ENCODE measurements at places on chromosomes 1 and 21.
A peak's percentile ranks its signal among the peaks of the same experiment; 100 is the strongest.

- DNase-seq: no peak
These were observed 5.2 kb downstream of the PPFIA4 start for GRCh38 chr1:203031467-203031866.

GRCh38 chr1:100145116-100145515, 12.2 kb downstream of the TRMT13 start:
- DNase-seq: no peak

DNA sequence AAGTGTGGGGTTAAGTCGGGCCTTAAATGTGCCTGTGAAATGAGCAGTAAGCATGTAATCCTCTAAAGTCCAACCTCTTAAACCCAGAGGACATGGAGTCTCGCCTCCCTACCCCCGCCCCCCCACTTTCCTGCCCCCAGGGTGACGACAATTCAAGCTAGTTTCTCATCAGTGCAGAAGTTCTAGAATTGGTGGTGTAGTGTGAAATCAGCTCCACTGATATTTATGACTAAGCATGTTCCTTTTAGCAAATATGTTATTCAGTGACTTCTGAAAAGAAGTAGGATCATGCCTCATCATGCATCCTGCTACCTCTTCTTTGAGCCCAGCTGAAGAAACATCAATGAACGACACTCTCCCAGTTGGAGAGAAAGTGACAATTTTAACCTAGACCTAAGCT, 2.6 kb upstream of the ABCB10 start:
- DNase-seq: no peak

GRCh38 chr1:59564192-59564891, 250.4 kb upstream of the HOOK1 start:
- DNase-seq: peak; percentile 25

- DNase-seq: no peak
These were observed 35.0 kb downstream of the ESRRG start for GRCh38 chr1:216688127-216688657.

- DNase-seq: peak; percentile 29
These were observed 14.4 kb downstream of the SLC5A9 start for GRCh38 chr1:48236716-48237470.

- DNase-seq: no peak
These were observed at the start of gene TCHH for GRCh38 chr1:152115344-152115743. Gene TCHH, minus strand, starts transcription at chr1:152115444. Its CDS starts 1,364 bp downstream, at chr1:152114080.

- DNase-seq: no peak
These were observed 81.6 kb upstream of the PBX1 start for GRCh38 chr1:164477343-164477742.

GRCh38 chr1:215076322-215076721, 6.2 kb upstream of the KCNK2 start:
- peak; percentile 32 for DNase-seq

GRCh38 chr1:18505666-18506065, 24.9 kb downstream of the KLHDC7A start:
- no peak for DNase-seq

GRCh38 chr21:33512481-33512880, 21.0 kb upstream of the DNAJC28 start:
- DNase-seq: no peak

- DNase-seq: no peak
These were observed 24.1 kb upstream of the TMEM222 start for GRCh38 chr1:27297903-27298302.

- DNase-seq: no peak
These were observed 6.3 kb upstream of the ETV3 start for GRCh38 chr1:157144509-157144908.

DNA sequence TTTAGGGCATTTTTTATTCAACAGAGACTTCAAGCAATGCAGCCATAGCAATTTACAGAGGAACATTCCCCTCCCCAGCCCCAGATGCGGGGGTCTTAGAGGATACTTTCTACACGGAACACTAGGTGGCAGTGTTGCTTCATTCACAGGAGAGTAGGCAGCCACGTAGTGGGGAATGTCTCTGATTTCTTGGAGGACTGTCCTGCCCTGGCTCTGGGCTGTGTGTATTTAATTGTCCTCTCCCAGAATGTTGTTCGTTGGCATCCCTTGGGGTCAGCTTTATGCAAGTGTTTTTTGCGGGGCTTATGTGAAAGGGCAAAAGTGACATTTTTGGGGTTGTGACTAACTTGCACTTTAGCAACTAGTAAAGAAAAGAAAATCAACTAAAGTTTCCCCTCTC, 96.9 kb downstream of the PAPPA2 start:
- peak; percentile 70 for DNase-seq

GRCh38 chr1:23556635-23557470, 2.4 kb downstream of the ID3 start:
- peak; percentile 67 for DNase-seq

DNA sequence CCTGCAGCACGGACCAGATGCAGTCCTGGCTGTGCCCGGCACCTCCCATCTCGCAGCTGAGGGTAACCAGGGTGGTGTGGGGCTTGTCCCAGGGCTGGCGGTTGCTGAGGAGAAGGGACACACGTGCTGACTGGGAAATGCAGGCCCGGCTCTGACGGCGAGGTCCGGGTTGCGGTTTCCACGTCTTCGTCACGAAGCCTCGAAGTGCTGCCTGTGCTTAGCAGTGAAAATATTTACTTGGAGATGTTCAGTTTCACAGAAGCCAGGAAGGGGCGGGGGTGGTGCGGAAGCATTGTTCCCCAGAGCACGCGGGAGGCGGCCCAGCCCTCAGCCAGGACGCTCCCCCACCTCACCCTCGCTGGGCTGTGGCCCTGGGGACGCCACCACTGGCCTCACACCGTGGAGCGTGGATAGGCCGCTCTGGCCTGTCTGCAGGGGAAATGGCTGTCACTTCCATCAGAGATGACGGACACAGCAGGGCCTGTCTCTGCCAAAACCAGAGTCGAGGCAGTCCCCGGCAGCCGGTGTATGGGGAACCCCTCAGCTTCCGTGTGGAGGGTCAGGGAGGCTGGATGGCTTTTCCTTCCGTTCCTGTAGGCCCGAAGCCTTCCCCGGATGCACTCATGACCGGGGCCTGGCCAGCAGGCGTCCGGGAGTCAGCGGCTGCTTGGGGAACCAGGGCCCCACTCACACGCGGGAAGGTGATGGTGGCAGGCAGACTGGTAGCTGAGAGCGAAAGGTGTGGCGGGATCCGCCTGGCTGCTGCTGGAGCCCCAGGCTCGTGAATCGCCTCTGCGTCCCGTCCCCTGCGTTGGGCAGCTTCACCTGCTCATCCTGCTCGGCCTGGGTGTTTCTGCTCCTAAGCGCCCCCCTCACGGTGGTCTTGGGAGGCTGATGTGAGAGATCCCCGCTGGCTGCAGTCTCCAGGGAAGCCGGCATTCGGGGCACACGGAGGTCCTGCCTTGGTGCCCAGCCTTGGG, 14.7 kb upstream of the POFUT2 start:
- DNase-seq: peak; percentile 71

- DNase-seq: no peak
These were observed 848 bp downstream of the DNM3 start for GRCh38 chr1:171841931-171842761.

- peak; percentile 86 for DNase-seq
These were observed 19.5 kb downstream of the STK40 start for GRCh38 chr1:36366091-36366661.

- no peak for DNase-seq
These were observed 25.3 kb downstream of the PIK3C2B start for GRCh38 chr1:204469304-204469703.

GRCh38 chr1:235105051-235106043, 23.3 kb downstream of the TOMM20 start:
- DNase-seq: no peak

- DNase-seq: peak; percentile 29
These were observed 642 bp downstream of the HCRTR1 start for GRCh38 chr1:31617916-31618746.

DNA sequence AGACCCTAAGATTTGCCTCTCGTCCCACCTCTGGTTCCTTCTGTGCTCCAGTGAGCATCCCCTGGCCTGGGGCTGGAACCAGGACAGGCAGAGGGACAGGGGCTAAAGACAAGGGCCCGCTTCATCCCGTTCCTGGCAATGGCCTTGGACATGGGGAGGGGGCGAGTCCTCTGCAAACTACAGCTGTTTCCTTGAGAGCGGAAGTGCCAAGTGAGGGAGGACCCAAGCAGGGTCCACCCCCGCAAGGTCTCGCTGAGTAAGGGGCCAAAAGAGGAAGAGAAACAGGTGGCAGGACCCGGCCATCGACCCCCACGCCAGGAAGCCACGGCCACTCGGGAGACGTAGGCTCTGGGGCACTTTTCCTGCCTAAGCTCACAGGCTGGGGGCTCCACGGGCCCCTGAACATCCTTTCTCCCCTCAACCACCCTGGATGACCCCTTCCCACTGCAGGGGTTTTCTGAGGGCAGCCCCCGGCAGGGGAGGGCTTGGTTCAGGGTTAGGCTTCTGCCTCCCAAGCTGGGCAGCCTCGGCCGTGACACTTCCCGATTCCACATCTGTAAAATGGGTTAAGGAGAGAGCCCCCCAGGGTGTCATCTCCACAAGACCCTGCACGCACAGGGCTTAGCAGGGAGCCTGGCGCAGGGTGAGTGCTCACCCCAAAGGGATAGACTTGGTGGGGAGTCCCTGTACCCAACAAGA, 17.9 kb upstream of the PLEKHG5 start:
- no peak for DNase-seq

- DNase-seq: peak; percentile 65
These were observed 30.2 kb downstream of the ZZZ3 start for GRCh38 chr1:77652268-77652667.

GRCh38 chr1:154453574-154454352, 48.3 kb upstream of the TDRD10 start:
- peak; percentile 52 for DNase-seq

GRCh38 chr1:215526147-215526845, 40.8 kb upstream of the KCTD3 start:
- peak; percentile 52 for DNase-seq

DNA sequence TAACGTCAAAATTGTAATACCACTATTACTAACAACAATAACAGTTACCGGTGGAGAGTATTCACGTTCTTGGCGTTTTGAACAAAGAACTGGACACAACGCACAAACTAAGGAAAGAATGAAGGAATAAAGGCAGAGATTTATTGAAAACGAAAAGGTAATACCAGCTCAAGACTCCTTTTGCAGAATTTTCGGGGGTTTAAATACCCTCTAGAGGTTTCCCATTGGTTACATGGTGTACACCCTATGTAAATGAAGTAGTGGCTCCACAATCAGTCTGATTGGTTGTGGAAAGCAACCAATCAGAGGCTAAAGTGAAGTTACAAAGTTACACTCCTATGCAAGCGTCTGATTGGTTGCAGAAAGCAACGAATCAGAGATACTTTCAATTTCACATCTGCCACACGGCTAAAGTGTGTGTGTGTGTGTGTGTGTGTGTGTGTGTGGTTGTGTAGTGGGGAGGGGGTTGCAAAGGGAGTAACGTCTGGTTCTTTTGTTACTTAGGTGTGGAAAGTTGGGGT, 1.1 kb upstream of the GTF2B start:
- DNase-seq: peak; percentile 71
